Ascending aorta (tissue), 2 donors: ENCODE measurements at places on chromosomes 1 and 21. TPM values are rescaled to one million over a fixed set of nuclear protein-coding genes. Genes with fewer than 3 reads are reported as not detected.
A peak's percentile ranks its signal among the peaks of the same experiment; 100 is the strongest.

GRCh38 chr1:157438146-157438545 is 114.2 kb downstream of the FCRL5 start:
- DNase-seq = no peak

DNA sequence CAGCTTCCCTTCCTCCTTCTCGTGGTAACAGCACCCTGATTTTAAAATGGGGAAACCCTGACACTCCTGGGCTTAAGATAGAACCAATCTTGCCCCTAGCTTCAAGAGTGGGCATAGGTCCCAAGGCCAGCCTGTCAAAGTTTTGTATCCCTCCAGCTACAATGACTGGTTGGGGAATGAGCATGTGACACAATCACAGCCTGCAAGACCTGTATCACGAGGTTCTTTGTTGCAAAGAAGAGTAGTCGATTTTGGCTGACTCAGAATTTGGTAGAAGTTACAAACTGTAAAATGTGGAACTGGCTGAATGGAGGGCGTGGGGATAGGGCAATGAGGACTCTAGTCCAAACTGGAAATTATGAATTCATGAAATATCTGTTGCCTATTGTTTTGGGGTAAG is 18.7 kb downstream of the CTSK start:
- no peak for DNase-seq

The DARS2 gene
- 12.1 TPM for total RNA-seq

DNA sequence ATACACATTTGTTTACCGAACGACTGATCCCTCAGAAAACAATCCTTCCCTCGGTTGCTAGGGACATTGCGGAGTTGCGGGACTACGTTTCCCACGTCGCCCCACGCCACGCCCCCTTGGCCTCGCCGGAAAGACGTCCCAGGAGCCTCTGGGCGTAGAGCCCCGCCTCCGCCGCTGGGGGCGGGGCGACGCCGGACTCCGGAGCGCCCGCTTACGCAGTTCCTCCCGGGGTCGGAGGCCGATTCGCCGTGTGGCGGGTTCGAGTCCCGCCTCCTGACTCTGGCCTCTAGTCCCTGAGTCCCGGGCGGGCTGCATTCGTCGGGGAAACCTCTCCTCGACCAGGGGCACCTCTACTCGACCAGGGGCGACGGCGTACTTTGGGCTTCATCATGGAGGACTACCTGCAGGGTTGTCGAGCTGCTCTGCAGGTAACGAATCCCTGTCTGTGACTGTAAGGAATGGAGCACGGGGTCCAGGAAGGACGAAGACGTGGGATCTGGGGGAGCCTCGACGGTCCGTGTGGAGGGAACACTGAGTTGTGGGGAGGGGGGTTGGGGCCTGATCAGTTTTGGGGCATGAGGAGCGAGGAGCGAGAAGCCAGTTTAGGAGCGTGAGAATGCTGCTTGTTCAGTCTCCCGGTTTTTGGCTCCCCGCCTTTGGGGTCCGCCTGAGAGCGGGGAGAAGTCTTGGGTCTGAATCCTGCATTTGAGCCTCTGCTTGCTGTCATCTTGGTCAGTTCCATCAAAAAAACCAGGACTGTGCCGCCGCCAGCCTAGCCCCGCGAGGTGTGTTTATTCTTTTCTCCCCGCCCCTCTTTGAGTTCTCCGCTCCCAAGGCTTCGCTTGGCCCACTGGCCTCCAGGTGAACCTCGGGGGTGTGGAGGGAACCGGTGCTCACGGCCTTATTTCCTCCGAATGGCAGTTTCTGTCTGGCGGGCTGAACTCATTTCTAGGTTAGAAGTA is at the start of gene PRUNE1:
TSS of gene PRUNE1 (plus strand) at position 206 of the 962 bp plus-strand sequence. CDS start at position 390, 184 bp downstream.
- DNase-seq = peak; percentile 97

DNA sequence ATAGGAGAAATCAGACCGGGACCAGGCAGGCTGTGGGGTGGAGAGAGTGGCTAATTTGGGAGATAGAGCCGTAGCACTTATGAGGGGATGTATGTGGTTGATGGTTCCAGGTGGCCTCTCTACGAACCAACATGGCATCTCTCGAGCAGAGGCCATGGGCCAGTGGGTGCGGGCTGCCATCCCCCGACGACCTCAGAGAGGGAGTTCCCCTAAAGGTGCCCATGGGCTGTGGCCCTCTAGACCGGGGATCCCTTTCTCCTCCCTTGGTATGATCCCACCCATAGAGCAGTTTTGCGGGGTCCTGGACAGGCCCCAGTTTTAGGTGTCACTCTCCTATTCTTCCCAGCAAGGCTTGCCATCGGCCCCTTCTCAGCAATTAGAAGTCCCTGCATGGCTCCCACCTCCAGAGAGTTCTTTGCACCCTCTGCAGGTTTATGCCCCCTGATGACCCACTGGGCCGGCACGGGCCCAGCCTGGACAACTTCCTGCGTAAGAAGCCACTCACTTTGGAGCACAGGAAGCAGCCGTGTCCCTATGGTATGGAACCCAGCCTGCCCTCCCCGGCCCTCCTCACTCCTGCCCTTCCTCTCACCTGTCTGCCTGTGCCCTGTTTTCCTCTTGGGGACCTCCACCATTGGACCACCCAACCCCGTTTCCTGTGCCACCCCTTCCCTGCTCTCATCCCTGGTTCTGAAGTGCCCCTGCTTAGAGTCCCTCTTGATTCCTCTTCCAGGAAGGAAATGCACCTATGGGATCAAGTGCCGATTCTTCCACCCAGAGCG is 7.8 kb downstream of the ZC3H12A start:
- DNase-seq = no peak

The PTPN22 gene
- 2.3 TPM for total RNA-seq

GRCh38 chr1:245411245-245412036 is 256.7 kb downstream of the KIF26B start:
- DNase-seq = no peak

GRCh38 chr1:220566869-220567268 is 38.9 kb downstream of the MARK1 start:
- DNase-seq = no peak

The CFHR1 gene
- total RNA-seq = 16.0 TPM

The GJB5 gene
- not detected for total RNA-seq

- no peak for DNase-seq
Measured at GRCh38 chr1:180606155-180606554, 25.7 kb upstream of the XPR1 start.

DNA sequence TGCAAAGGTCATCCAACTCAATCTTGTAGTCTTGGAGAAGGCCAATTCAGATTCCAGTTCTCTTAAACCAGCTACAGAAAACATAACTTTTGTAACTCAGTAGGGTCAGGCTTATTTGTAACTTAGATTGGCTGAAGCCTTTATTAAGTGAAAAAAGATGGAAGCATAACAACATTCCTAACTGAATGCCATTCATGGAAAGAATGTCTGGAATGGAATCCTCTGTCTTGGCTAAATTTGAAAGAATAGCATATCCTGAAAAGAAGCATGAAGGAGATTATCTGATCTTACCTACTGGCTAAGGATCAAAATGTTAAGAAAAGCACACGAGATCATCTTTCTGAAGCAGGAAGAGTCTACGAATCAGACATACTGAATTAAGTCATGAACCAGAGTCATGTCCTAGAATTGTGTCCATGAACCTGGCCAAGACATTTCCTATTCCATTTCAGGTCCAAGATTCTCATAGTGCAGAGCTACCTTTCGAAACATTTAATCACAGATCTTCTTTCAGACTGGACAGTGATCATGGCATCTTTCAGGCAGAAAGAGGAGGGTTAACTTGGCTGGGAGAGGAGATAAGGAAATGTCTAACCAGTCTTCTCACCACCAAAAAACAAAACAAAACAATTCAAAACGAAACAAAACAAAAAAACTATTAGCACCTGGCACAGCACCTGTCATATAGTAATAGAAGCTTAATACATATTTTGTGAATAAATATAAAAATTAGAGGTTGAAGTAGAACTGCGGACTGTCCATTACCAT is 75.6 kb downstream of the XCL2 start:
- DNase-seq = no peak

- DNase-seq = no peak
Measured at GRCh38 chr1:117136749-117137148, 15.2 kb upstream of the TRIM45 start.

DNA sequence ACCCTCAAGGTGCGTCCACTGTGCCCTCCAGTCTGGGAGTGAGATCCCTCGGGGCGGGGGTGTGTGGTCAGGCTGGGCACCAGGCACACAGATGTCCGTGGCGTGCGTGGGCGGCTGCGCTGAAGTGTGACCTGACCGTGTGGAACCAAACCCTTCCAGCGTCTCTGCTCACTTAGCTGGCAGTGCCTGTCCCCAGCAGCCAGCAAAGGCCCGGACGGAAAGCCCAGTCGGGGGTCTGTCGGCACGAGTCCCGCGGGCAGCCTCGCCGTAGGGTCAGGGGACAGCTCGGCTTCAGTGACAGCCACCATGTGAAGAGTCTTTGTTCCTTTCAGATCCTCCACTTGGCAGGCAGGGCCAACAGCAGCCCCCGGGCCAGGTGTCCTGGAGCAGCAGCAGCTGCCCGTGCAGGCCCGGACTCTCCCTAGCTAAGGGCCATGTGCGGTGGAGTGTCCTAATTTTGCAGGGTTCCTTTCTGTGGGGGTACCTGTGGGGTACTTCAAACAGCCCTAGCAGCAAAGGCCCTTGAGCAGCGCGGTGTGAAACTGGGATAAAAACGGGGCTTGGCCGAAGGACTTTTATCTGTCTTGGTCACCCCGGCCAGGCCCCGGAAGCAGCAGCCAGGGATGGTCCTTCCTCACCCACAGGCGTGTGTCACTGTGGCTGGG is 11.6 kb downstream of the TTLL10 start:
- no peak for DNase-seq

The CACNA1E gene
- total RNA-seq = not detected

The CELA3B gene
- total RNA-seq = not detected

DNA sequence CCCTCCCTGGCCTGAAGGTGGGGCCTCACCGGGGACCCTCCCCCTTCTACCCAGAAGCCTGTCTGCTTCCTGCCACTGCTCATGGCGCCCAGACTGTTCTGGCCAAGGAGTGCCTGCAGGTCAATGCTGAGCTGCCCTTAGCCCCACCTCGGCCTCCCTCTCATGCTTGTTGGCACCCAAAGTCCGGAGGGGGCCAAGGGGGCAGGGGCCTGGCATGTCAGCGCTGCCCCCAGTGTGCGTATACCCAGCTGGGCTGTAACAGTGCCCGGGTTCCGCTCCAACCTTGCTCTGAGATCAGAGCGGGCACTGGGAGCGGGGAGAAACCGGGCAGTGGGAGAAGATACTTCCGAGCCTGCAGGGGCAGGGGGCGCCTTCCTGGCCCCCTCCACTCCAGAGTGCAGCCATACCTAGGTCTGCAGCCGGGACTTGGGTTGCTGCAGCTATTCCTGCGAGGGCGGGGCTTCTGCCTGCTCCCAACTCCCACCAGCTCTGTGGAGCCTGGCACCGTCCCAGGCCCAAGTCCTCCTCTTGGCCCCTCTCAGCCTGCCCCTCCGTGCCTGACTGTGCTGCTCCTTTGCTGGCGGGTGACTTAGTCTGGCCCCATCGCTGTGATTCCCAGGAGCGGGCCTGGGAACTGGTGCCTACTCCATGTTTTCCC is 21.4 kb upstream of the TGFB2 start:
- no peak for DNase-seq

GRCh38 chr1:21703318-21703963 is 34.3 kb upstream of the RAP1GAP start:
- no peak for DNase-seq

GRCh38 chr1:93734999-93735398 is 53.4 kb upstream of the BCAR3 start:
- no peak for DNase-seq

DNA sequence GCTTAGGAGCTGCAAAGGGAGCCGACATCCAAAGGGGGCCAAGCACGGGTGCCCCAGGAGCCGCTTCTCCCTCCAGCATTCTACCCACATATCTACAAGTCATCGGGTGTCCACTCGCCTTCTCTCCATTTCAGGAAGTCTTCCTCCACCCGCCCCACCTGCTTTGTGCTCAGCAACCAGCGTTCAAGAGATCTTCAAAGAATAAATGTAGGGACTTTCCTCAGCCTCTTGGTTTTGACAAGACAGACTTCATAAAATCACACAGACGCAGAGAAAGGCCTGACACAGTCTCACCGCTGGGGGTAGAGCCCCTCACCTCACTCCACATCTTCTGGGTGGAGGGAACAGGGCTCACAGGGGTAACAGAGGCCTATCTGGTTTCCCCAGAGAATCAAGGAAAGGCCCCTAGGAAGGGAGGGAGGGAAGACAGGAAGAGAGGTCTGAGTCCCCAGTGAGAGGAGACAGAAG is 49.5 kb downstream of the SSBP3 start:
- no peak for DNase-seq

DNA sequence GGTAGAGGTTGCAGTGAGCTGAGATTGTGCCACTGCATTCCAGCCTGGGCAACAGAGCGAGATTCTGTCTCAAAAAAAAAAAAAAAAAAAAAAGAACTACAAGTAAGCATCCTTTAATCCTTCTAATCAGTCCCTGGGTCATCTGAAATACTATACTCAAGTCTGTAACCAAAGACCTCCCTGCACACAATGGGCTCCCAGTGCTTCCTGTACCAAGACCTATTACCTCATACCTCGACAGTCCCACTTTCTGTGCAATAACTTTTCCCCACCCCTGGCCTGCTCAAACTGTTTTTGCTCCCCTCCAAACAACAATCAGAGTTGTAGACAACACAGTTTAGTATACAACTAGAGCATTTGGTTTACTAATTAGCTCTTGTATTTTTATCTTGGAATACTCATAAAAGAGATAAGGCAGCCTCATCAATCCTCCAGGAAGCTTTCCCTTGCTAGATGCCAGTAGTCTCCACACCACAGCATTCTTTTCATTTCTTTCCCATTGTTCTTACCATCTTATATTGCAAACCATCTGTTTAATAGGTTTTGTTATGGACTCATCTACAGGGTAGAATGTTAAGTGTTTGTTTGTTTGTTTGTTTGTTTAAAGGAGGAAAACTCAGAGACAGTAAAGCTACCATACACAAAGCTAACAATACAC is 19.2 kb upstream of the RLF start:
- no peak for DNase-seq

DNA sequence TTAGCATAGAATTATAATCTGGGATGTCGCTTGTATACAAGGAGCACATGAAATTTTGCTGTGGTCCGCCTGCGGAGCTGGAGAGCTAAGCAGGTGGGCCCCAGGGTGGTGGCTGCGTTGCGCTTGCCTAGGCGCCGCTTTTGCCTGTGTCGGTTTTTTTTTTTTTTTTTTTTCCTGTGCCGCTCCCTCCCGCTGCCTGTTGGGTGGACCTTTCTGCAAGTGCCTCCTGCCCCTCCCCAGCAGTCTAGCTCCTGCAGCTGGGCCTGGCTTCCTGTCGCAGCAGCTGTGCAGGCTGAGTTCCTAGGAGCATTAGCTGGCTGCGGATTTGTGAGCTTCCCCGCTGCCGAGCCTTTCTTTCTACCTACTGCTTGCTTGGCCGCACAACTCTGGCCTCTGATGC is 20.6 kb downstream of the PYHIN1 start:
- no peak for DNase-seq

The PEX10 gene
- 26.1 TPM for total RNA-seq
